ENCODE measurements at places on chromosomes 1 and 21.
A peak's percentile ranks its signal among the peaks of the same experiment; 100 is the strongest.

- DNase-seq = no peak
Observed at GRCh38 chr1:86498281-86498680, 29.6 kb downstream of the CLCA1 start.

GRCh38 chr1:225684741-225685140 lies 31.8 kb upstream of the ENAH start:
- DNase-seq = no peak

DNA sequence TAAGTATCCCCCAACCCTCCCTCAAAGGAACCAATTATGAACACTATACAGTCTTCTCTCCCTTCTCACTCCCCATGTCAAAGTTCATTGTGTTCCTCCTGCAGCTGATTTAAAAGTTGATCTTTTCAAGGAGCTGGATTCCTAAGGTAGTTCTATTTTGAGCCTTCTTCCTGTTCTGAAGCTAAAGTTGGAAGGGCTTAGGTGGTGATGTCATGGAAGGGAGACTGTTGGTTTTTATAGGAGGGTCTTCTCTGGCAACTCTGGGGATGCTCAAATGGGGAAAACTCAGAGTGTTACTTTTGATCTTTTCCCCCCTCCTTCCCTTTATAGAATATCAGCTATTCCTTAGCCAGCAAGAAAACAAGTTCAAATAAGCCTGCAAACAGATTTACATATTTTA lies 83.0 kb upstream of the AK4 start:
- no peak for DNase-seq

- no peak for DNase-seq
Observed at GRCh38 chr1:221035662-221036153, 156.5 kb downstream of the HLX start.

DNA sequence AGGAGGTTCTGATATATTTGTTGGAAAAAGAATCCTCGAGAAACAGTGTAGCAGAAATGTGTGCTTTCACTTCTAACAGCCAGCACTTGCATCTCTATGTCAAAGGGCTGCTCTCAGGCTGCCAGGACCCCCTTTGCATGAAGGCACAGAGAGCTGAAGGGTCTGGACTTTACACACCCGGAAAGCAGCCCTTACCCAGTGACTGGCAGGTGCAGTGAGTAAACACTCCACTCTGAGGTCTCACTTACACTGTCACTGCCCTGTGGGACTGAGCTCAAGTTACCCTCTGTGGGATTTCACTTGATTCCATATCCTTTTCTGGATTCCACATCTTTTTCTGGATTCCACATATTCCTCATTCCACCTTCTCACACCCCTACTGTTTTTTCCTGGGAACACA lies 40.8 kb upstream of the PPP2R5A start:
- DNase-seq = no peak

GRCh38 chr1:212238552-212238951 lies 46.7 kb upstream of the PPP2R5A start:
- no peak for DNase-seq

- no peak for DNase-seq
Observed at GRCh38 chr1:95252422-95252821, 18.4 kb downstream of the RWDD3 start.

DNA sequence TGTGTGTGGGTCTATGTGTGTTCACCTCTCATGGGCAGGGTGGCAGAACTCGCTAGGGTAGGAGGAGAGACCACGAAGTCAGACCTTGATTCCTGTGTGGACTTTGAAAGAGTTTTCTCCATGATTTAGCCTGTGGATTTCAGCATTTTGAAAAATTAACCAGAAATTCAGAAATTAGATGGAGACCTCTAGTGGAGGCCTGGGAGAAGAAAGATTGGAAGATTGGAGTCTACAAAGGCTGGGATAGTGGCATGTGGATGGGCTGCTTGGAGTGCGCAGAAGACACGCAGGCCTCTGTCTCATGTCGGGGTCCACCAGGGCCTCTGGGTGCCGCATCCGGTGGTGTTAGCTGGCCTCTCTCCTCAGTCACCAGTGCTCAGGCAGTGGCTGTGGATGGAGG lies 18.9 kb upstream of the IGSF5 start:
- DNase-seq = no peak

DNA sequence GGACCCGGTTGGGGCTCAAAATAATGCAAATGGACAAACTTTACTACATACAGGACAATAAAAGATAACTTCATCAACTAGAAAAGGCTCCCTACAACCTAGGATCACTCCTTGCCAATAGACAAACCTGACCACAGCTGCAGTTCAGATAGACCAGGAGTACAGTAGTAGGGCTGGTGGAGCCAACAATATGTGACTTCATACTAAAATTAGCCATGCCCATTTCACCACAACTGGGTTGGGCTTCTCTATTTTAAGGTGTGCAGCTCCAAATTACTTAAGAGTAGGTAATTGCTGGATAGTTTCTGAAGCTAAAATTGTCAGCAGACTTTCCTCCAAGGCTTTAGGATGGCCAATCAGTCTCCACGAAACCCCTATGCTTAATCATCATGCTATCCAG lies 3.9 kb downstream of the DENND1B start:
- DNase-seq = no peak

DNA sequence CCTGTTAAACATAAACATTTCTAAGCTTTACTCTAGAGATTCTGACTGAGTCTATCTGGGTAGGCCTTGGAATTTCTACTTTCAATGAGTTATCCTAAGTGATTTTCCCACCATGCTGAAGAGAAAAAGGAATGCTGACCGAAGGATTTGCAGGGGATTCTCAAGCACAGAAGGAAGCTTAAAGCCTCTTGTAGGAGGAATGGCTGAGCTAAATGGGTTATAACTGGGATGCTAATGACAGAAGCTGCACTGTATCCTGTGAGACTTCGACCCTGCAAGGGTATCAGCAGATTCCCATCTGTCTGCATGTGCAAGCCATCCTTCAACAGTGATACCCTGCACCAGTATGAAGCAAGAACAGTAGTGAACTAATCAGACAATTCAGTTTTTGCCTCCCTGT lies 35.4 kb downstream of the SLC35D1 start:
- no peak for DNase-seq

GRCh38 chr1:53588053-53588779 lies 129.0 kb downstream of the DMRTB1 start:
- no peak for DNase-seq

DNA sequence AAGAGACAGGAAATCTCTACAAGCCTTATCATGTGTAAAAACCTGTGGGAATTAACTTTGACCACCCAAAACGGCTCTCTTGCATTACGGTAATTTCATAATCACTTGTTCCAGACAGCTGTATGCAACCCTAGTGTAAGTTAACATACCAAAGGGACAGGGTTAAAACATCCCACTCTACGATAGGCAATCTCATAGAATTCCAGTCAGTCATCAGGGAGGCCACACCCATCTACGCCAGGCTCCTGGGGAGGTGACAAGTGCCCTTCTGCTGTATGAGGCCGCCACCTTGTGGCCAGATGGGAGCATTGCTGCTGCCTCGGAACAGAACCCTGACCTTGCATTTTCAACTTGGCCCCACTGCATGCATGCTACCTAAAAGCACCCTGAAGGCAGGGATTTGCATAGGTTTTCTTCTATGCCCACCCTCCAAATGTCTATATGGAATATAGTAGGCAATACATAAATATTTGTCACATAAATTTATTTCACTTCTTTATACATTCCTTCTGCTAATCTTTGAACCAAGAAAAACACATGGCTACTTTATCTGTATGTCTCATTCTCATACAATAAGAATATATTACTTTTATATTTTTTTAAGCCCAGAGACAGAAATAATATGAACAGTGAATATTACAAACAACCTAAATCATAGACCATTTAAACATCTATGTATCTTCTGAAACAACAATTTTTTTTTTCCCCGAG lies 12.6 kb downstream of the HSF2BP start:
- DNase-seq = peak; percentile 78

DNA sequence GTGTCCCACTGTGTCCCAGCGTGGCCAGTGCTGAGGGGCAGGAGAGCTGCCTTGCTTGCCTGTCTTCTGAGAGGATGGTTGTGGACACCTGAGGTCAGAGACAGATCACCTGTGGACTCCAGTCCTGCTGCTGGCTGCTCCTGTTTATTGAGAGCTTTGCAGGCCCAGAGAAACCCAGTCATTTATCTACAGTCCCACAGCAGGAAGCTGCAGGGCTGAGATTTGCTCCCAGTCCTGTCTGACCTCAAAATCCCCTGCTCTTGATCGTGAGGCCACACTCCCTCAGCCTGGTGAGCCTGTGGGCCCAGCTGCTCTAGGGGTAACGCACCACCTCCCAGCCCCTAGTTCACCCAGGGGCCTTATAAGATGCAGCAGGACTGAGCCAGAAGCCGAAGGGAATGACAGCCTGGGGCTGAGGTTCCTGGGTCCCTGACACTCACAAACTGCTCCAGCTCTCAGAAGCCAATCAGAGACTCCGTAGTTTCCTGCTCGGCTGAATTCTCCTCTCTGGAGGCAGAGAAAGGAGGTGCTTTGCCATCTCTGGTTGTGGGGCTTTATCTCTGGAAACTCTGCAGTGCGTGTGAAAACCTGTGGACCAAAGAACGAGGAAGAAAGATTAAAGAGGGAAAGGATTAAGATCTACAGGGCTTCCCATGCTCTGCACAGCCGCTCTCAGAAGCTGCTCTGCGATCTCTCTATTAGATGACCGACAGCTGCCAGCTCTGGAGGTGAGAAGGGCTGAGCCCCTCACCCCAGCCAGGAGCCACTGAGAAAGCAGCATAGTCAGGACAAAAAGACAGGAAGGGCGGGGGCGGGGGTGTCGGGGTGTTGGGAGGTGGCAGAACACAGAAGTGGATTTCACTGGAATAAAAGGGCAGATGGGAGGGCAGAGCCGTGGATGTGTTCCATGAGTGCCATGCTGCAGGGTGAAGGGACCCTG lies 39.1 kb downstream of the UBIAD1 start:
- DNase-seq = no peak

- no peak for DNase-seq
Observed at GRCh38 chr1:95865769-95866168, 631.8 kb downstream of the RWDD3 start.

DNA sequence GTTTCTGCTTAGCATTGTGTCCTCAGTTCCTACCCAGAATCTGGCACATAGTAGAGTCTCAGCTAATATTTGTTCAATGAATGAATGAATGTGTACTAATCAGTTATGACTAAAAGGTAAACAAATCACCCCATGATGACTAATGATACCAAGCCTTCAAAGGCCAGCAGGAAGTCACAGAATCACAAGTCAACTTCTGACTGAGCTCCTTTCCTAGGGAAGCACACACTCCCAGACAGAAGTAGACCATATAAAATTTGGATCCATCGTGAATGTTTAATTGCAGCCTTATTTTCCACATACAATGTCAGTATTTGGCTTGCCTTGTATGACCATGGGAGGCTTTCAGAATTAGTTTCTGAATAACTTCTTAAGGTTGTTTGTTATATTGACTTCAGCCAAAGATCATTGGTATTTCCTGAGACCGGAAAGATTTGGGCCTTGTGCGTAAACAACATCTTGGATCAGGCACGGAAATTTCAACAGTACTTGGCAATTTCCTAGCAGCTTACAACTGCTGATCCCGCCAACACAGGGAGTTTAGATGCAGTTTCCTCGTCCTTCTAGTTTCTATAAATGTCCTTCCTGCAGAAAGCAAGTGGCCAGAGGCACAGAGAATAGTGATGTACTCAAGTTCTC lies 185.9 kb upstream of the ATP1B1 start:
- DNase-seq = no peak

GRCh38 chr1:66787641-66788040 lies 13.4 kb downstream of the INSL5 start:
- no peak for DNase-seq

DNA sequence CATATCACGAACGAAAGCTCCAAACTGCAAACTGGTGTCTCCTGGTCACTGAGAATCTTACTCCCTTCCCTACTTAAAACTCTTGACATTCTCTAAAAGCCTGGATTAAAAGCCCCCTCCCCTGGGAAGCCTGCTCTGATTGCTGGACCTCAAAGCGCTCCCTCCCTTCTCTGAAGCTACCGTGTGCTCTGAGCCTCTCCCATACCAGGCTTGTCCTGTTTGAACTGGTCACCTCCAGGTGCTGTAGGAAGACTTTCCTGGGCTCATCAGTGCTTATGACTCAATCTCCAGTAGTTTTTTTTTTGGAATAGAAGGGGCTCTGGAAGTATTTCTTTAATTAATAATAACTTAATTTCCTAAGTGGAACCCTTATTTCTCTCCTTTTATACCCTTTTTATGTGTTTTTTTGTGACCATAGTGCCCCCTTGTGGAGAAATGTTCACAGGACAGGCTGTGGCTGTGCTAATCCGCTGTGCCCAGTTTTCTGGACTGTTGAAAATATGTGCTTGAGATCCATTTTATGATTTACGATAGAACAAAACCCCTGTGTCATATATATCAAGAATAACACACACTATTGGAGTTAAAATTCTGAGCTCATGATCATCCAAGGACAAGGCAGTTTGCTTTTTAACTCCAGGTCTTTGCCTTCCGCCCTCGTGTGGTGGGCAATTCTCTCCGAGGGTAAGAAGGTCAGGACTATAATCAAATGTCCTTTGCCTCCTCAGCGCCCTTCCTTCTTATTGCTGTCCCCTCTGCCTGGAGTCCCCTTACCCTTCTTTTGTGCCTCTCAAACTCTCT lies 16.9 kb downstream of the MTARC1 start:
- DNase-seq = no peak

GRCh38 chr21:34916446-34916845 lies 132.7 kb downstream of the RUNX1 start:
- DNase-seq = no peak

DNA sequence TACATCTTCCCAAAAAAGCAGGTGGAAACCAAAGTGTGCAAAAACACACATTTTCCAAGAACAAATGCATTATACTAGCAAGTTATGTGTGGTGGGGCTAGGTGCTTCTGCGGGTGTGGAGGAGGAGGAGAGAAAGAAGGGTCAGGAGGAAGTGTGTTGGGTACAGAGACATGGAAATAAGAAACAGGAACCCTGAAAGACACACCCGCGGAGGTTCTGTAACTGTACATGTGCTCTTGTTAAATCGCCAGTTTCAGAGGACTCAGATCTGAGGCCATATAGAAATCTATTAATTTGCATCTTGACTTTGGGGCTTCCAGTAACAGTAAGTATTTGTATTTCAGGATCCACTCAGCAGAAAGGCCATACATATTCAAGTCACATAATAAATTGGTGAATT lies 30.9 kb downstream of the ERG start:
- no peak for DNase-seq

DNA sequence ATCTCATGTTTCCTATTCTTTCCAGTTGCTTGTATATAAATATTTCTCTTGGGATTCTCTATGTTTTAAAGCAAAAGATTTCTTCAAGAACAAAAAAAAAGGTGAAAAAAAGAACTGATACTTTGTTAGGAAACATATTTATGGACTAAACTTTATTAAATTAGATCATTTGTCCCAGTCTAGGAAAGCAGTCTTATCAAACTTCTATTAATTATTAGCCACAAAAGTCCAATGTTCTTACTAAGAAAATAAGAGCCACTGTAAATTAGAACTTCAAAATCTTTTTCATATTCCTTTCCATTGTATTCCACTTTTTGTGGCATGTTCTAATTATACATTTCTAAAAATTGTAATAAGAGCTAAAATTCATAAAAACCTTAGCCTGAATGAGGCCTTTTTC lies 175.2 kb downstream of the TYW3 start:
- DNase-seq = no peak

DNA sequence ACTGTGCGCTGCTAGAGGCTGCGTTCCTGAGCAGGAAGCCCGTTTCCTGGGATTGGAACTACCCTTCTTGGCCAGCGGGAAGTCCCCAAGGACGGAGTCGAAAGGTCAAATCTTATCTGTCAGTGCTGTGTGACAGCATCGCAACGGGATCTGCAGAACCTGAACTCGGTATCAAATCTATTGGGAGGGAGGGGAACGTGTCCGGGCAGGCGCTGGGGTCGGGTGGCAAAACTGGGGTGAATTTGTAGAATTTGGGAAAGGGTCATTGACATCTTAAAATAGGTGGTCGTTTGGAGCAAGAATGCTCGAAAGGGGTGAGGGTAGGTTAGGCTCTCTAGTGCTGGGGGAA lies 725 bp upstream of the ARPC5 start:
- no peak for DNase-seq

Data from stimulated activated CD8-positive, alpha-beta memory T cell treated with anti-CD3 and anti-CD28 coated beads, Interleukin-7, amount 100 ng/mL, for 1 hour (primary cell).